ENCODE measurements at places on chromosomes 5 and 9.

GRCh38 chr9:132774886-132775285 is 103.2 kb downstream of the AK8 start:
- DNase-seq, result no peak

DNA sequence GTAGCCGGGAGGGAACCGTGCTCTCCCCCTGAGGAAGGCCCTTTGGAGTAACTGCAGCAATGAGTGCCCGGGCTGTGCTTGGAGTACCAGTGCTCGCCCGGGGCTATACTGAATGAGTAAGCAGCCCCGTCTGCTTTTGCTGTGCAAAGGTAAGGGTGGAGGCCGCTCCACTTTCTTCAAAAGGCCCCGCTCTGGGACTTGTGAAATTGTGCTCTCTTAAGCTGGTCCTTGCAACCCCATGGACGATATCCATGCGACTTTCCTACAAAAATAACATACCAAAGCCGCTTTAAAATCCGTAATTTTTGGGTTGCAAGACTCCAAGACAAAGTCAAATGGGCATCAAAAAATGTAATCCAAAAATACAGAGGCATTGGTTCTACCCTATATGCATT is 578 bp upstream of the TNFAIP8 start:
- peak; percentile 73 for DNase-seq

DNA sequence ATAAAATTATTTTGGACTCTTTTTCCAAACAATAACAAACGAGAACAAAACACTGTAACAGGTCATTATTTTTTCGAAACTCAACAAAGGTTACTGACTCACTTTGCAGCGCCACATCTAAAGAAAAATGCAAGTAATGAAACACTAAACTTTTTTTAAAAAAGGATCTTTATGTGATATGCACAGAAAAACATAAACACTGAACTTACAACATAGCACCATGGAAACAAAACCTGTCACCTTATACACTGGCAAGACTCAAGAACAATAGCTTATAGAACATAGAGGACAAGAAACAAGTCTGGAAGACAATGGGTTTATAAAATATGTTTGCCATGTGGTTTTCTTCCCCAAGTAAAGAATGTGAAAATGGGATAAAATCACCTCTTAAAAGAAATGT is 85.2 kb downstream of the AUH start:
- DNase-seq, result no peak

DNA sequence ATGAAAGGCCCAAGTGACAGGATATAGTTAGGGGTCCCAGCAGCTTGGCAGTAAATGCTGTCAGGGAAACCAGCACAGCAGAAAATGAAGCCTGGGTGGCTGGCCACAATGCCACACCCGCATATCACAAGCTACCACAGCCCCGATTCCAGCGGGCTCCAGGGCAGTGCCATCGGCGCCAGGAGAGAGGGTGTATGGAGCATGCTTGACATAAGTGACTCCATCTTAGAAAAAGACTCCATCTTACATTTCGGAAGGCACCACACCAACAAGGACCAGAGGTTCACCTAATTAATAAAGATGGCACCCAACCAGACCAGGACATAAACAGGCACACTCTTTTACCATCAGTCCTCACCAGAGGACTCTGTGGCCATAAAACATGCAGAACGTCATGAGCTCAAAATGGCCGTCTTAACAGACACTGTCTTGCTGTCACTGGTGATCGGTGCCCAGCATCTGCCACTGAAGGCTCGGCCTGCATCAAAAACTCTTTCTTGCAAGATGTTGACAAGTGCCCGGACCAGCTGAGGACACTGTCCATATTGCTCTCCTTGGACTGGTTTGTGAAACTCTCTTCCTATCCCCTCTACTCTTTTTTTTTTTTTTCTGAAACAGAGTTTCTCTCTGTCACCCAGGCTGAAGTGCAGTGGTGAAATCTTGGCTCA is 67.4 kb upstream of the SPIN1 start:
- DNase-seq, result no peak

DNA sequence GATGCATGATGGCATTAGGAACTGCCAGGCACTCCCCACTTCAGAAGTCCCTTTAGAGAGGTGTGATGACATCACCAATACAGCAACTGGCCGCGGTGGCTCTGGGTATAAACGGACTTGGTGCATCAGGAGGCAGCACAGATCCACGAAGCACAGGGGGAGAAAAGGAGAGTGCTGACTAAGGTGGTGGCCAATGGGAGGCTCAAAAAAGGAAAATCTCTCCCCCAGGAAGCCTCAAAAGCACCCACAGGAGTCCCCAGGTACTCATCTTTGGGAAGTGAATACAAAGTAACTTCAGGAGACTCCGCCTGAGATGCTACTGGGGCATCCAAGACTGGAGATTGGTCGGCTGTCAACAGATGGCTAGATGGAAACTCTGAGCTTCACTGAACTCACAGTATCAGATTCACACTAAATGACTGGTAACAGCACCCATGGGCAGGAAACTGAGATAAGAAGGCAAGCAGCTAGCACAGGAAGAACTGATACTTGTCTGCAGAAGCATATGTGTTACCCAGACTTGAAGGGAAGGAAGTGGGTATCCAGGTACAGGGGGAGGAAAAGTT is 7.6 kb downstream of the TTC39B start:
- no peak for DNase-seq

DNA sequence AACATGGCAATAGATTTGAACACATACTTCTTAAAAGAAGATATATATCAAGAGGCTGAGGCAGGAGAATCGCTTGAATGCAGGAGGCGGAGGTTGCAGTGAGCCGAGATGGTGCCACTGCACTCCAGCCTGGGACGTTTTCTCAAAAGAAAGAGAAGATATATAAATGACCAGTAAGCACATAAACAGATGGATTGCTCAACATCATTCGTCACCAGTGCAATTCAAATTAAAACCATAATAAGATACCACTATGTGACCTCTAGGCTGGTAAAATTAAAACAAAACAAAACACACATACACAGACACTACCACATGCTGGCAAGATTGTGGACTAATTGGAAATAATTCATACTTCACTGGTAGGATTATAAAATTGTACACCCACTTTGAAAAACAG is 5.3 kb upstream of the TXN start:
- DNase-seq, result no peak

DNA sequence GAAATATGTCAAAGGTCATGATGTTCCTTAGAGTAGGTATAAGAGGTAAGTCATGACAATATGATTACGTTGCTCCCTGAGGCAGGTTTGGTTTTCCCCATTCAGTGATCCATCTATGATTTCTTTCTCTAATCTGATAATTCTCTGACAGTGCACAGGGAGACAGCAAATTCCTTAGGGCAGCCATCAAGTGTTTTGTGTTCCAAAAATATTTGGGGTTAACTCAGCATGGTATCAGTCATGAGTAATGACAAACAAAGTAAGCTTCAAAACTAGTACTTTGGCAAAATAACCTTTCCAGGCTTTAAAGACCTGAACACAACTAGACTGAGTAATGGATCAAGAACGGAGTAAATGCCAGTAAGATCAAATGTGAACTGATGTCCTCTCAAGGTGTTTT is 55.3 kb upstream of the SPATA31E1 start:
- no peak for DNase-seq

- DNase-seq, result no peak
These were observed 9.9 kb upstream of the PPP2R2B start for GRCh38 chr5:146888351-146888978.

DNA sequence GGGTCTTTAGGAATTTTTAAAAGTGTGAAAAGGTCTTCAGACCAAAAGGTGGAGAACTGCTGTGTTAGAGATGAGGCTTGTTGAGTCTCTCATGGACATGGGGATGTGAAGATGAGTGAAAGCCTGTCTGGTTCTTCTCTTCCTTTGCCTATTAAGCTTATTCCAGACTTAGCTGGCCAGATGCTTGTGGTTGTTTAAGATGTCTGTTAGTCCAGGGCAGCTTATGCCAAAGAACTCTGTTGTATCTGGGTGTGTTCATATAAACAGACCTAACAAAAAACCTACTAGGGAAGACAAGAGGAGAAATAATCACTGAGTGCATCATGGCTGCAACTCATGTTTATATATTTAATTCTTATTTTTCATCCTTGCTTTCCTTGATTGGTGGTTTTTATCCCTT is 57.5 kb upstream of the NCS1 start:
- no peak for DNase-seq

DNA sequence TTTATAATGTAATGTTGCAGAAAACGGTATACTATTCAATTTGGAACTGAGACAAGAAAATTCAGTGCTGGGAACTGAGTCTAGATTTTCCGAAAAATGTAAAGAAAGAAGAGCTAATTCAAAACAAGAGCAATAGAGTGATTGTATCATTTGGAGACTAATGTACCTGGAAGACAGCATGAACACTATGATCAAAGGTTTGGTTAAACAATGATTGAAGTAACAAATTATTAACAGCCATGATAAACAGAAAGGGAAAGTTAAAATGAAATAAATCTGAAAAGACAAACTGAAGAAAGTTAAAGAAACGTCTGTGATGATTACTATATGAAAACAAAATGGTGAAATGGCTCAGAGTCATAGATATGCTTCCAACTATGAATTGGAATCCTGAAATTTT is 300.6 kb upstream of the MPDZ start:
- no peak for DNase-seq

- DNase-seq, result no peak
These were observed 296.8 kb upstream of the ANKH start for GRCh38 chr5:15168358-15168757.

DNA sequence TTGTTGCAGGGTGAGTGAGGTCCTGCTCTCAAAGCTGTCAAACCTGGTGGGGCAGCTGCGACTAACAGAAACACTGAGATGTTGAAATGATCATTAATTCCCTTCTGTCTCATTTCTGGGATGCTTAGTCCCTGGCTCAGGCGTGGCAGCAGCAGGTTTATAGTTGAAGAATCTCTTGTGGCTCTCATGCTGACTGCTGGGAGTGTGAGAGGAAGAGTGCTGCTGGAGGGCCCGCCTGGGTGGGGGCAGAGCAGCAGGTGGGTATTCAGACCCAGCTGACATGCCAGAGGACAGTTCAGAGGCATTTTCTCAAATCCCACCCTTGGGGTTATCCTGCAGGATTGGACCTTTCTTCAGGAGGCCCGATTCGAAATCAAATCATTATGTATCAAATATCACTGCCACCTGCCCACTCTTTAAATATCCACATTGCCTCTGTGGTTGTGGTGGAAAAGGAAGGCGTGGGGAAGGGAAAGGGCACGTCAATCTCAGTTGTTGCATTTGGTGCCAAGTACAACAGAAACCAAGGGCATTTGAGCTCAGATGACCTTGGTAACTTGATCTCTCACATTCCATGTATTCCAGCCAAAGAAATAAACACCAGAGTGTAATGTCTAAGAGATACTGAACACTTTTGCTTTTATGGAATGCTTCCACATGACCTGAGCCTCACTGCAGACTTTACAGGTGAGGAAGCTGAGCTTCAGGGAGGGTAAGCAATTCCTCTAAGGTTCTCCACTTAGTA is 224.3 kb downstream of the AOPEP start:
- DNase-seq, result no peak

DNA sequence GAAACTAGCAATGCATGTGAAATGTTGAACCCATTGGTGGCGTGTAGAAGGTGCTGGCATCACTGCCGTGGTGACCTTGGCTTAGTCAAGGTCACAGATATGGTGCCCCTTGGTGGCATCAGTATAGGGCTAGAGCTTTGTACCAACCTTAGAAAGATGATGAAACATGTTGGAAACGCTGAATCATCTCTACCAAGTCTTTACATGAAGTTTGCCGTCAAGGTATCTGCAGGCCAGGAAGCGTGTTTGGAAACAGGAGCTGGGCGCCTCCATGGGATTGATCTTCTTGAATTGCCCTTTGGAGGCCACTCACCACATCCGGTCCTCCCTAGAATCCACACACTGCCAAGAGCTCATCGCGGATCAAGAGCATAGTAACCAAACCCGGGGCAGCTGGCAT is 16.9 kb upstream of the BOD1 start:
- no peak for DNase-seq

GRCh38 chr9:77810637-77811119 is 162.6 kb upstream of the GNA14 start:
- DNase-seq, result no peak

GRCh38 chr9:134838651-134839454 is 41.8 kb upstream of the FCN2 start:
- no peak for DNase-seq

DNA sequence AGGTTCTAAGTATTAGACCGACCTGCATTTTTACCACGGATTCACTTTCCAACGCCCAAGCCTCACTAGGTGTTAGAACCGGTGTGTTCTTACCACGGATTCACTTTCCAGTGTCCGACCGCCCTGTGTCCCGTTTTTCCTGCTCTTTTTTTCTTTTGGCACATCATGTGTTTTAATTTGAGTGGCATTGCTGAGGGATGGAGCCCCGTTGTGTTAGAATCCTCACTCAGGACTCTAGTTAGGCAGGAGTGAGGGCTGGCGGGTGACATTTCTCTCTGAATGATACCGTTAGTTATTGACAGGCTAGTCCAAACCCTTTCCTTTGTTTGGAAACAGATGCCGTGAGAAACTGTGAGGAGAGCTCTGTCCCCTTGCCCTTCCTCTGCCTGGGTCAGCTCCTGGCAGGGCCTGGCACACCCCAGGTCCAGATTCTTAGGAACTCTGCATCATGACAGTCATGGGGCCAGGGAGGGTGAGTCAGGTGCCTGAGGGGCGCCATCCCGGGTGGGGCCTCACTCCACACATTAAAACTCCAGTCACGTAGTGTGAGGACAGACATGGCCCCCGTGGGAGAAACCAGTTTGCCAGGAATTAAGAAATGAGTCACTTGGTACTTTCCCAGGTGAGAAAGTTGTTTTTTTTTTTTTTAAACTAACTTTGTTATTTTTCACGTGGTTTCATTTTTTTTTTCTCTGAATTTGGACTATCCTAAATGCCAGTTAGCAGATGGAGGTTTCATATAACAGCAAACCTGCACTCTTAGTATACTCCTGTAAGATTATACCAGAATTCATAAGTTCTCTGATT is 15.8 kb downstream of the EXOC3 start:
- no peak for DNase-seq

GRCh38 chr5:125848751-125849150 is 574.5 kb upstream of the GRAMD2B start:
- DNase-seq, result no peak

DNA sequence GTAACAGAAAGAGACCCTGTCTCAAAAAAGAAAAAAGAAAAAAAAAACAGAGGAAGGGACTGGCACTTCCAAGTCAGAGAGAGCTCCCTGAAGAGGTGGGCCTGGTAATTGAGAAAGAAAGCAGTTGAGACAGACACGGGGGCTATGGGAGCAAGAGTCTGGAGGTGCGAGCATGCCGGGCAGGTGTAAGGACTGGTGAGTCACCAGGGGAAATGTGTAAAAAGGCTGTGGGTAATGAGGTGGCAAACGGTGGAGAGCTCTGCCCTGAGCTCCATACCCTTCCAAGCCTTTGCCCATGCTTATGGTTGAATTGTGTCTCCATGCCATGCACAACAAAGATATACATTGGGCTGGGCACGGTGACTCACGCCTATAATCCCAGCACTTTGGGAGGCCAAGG is 18.0 kb upstream of the JADE2 start:
- DNase-seq, result no peak

DNA sequence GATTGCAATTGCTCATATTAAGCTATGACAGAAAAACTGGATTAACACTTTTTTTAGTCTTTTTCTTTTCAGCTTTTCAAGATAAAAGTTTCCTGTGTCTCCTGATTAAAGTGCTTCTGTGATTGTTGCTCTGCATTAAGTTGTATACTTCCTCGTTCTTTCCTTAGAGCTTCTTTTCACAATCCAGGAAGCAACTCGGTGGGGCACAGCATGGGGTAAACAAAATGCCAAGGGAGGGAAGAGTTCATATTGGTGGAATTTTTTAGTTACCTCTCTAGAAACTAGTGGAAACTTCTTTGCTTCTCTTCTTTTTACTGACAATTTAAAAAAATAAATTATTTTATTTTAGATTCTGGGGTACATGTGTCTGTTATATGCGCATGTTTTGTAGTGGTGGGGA is 37.8 kb upstream of the ARRDC3 start:
- no peak for DNase-seq
